ENCODE measurements at places on chromosomes 3 and 15.
A peak's percentile ranks its signal among the peaks of the same experiment; 100 is the strongest.

DNA sequence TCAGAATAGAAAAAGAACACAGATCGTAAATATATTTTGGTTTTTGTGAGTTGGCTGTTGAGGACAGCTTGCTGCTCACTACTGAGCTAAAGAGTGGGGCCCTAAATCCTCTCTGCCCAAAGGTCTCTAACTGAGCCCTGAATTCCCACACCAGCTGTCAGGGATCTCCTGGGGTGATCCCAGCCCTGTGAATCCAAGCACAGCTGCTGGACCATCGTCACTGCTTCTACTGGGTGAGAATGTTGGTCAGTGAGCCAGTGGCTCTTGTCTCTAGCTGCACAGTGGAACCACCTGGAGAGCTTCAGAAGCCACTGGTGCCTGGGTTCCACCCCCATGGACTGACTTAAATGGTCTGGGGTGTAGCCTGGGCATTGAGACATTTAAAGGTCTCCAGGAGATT lies 90.5 kb upstream of the IL12A start:
- no peak overlapping the region for H3K4me3 ChIP-seq
- H3K27me3 ChIP-seq, result peaks cover 48% of the 10 kb centered on the region
- H3K27ac ChIP-seq, result no peak overlapping the region
- no peak for DNase-seq
- H3K4me1 ChIP-seq, result no peaks in the 10 kb centered on the region
- H3K36me3 ChIP-seq, result no peaks in the 10 kb centered on the region

DNA sequence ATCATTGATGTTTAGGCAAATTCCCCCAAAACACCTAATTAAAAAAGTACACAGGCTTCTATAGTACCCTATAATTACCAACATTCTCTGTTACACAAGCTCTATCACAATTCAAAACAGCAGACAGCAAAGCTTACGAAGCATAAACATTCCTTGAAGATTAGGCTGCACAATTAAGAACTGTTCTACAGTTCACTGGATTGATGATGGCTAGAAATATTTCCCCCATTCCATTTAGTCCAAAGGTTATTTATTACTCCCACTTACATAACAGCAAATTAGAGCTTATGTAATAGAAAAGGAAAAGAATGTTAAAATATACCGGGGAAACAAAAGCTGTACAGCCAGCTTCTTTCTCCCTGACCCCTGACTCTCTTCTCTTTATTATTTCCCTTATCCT lies 49.3 kb downstream of the UACA start:
- no peak overlapping the region for H3K4me3 ChIP-seq
- no peaks in the 10 kb centered on the region for H3K36me3 ChIP-seq
- H3K4me1 ChIP-seq, result peaks cover 5% of the 10 kb centered on the region
- DNase-seq, result no peak
- H3K27me3 ChIP-seq, result peaks cover 15% of the 10 kb centered on the region

DNA sequence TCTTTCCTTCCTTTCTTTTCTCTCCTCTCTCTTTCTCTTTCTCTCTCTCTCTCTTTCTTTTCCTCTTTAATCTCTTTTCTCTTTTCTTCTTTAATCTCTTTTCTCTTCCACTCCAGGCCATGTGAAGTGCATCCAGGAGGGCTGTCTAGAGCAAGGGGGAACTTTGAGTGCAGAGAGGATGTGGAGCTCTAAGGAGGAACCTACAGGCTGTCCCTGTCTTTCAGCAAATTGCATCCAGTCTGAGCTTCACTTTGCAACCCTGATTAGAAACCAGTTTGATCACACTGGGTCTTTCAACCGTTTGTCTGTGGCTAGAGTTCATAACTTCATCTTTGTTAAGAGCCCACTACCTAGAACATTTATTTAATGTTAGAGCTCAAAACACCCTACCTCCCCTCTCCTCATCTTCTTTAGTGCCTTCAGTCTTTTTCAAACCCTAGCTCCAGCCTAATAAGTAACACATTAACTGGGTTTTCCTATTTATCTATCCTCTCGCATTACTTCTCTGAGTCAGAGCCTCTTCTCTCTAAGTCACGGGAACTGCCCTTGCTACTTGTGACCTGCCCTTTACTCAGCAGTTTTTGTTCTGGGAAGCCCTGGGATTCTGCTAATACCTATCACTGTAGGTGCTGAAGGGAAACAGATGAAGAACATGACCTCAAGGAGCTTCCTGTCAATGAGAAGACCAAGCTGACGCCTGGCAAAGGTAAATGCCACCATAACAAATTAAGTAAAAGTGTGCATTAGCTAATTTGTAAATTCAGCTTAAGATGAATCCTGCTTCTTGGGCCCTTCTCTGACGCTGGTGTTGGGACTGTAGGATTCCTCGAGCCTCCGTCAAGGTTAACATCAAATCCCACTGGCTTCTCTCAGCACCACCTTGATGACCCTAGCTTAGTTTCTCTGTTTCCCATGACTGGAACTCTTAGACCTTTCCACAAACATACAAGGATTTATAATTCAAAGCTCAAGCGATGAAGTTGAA lies at the start of gene GCNT3:
Gene GCNT3, plus strand, starts transcription at position 508 of the 985 bp plus-strand sequence. CDS start 6,456 bp downstream, outside the sequence.
- no peak within 1 kb of the TSS for H3K27ac ChIP-seq
- peaks cover 39% of the 10 kb centered on the region for H3K27me3 ChIP-seq
- H3K4me3 ChIP-seq, result no peak within 1 kb of the TSS
- peaks cover 3% of the 10 kb centered on the region for H3K36me3 ChIP-seq
- no peak for DNase-seq

- peaks cover 9% of the 10 kb centered on the region for H3K27me3 ChIP-seq
- H3K4me3 ChIP-seq, result no peak overlapping the region
- no peak overlapping the region for H3K27ac ChIP-seq
- DNase-seq, result no peak
Measured at GRCh38 chr15:38225381-38225780, 27.3 kb upstream of the SPRED1 start.

- H3K36me3 ChIP-seq, result no peaks in the 10 kb centered on the region
- H3K4me3 ChIP-seq, result no peak overlapping the region
- H3K4me1 ChIP-seq, result no peaks in the 10 kb centered on the region
- H3K27ac ChIP-seq, result no peak overlapping the region
Measured at GRCh38 chr3:25888892-25889524, 99.1 kb downstream of the OXSM start.

- H3K36me3 ChIP-seq, result peaks cover 1% of the 10 kb centered on the region
- no peak within 1 kb of the TSS for H3K27ac ChIP-seq
- peaks cover 76% of the 10 kb centered on the region for H3K27me3 ChIP-seq
- peaks cover 4% of the 10 kb centered on the region for H3K4me1 ChIP-seq
Measured at GRCh38 chr15:81133782-81134461, at the start of gene CFAP161. Gene CFAP161 (plus strand): TSS chr15:81134270. CDS start chr15:81134330, 60 bp downstream.

GRCh38 chr3:133756716-133757694 lies 10.8 kb downstream of the TF start:
- no peak overlapping the region for H3K4me3 ChIP-seq
- no peak for DNase-seq
- H3K36me3 ChIP-seq, result no peaks in the 10 kb centered on the region
- no peak overlapping the region for H3K27ac ChIP-seq

GRCh38 chr3:9168241-9168741 lies 81.2 kb downstream of the SRGAP3 start:
- H3K36me3 ChIP-seq, result no peaks in the 10 kb centered on the region
- peak; percentile 87 for DNase-seq
- peaks cover 9% of the 10 kb centered on the region for H3K27me3 ChIP-seq
- no peak overlapping the region for H3K4me3 ChIP-seq
- peaks cover 4% of the 10 kb centered on the region for H3K4me1 ChIP-seq
- peak overlapping the region; percentile 73 for H3K27ac ChIP-seq

- H3K27me3 ChIP-seq, result no peaks in the 10 kb centered on the region
- no peak for DNase-seq
- no peak overlapping the region for H3K27ac ChIP-seq
- no peak overlapping the region for H3K4me3 ChIP-seq
- no peaks in the 10 kb centered on the region for H3K4me1 ChIP-seq
- H3K36me3 ChIP-seq, result no peaks in the 10 kb centered on the region
Measured at GRCh38 chr3:157335233-157336076, 101.2 kb upstream of the PTX3 start.

DNA sequence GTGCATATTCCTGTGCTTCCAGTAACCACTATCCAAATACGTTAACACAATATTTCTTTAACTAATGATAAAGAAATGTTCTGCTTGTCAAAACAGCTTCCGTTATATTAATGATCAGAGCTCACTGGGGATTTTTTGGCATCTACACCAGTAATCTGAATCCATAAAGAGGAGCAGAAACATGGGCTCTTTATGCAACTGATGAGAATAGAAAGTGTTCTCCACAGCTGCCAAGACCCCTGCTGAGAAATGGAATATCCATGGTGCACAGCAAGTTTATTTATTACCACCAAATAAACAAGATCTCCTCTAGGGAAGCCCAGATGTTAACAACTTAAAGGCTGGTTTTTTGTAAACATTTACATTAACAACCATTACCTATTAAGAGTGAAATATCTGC lies 54.5 kb downstream of the ALDH1A2 start:
- H3K4me3 ChIP-seq, result no peak overlapping the region
- H3K27ac ChIP-seq, result no peak overlapping the region
- H3K27me3 ChIP-seq, result peaks cover 40% of the 10 kb centered on the region
- no peaks in the 10 kb centered on the region for H3K4me1 ChIP-seq

GRCh38 chr15:51647128-51647562 lies 24.6 kb upstream of the DMXL2 start:
- DNase-seq, result no peak
- H3K4me3 ChIP-seq, result no peak overlapping the region
- no peak overlapping the region for H3K27ac ChIP-seq
- H3K4me1 ChIP-seq, result peaks cover 4% of the 10 kb centered on the region

DNA sequence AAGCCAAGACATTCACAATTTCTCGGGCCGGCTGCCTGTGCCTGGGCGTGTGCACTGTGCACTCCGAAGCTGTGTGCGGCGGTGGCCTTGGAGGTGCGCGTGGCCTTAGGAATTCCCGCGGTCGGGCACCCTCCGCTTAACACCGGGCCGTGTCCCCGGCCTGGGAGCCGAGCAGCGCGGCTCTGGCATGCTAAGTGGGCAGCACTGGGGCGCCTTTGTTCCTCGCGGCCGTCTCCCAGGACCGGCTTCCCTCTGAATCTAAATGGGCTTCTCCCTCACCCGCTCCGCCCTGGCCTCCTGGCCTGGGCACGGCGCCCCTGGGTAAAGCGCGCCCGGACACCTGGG lies 498 bp upstream of the ARNT2 start:
- H3K36me3 ChIP-seq, result no peaks in the 10 kb centered on the region
- H3K27ac ChIP-seq, result no peak overlapping the region
- peaks cover 4% of the 10 kb centered on the region for H3K4me1 ChIP-seq
- H3K4me3 ChIP-seq, result no peak overlapping the region
- H3K27me3 ChIP-seq, result peaks cover 67% of the 10 kb centered on the region

- DNase-seq, result peak; percentile 88
- H3K4me3 ChIP-seq, result peak overlapping the region; percentile 76
- peak overlapping the region; percentile 91 for H3K27ac ChIP-seq
- no peaks in the 10 kb centered on the region for H3K36me3 ChIP-seq
- no peaks in the 10 kb centered on the region for H3K27me3 ChIP-seq
Measured at GRCh38 chr15:51982013-51982769, 10.6 kb upstream of the LEO1 start.

DNA sequence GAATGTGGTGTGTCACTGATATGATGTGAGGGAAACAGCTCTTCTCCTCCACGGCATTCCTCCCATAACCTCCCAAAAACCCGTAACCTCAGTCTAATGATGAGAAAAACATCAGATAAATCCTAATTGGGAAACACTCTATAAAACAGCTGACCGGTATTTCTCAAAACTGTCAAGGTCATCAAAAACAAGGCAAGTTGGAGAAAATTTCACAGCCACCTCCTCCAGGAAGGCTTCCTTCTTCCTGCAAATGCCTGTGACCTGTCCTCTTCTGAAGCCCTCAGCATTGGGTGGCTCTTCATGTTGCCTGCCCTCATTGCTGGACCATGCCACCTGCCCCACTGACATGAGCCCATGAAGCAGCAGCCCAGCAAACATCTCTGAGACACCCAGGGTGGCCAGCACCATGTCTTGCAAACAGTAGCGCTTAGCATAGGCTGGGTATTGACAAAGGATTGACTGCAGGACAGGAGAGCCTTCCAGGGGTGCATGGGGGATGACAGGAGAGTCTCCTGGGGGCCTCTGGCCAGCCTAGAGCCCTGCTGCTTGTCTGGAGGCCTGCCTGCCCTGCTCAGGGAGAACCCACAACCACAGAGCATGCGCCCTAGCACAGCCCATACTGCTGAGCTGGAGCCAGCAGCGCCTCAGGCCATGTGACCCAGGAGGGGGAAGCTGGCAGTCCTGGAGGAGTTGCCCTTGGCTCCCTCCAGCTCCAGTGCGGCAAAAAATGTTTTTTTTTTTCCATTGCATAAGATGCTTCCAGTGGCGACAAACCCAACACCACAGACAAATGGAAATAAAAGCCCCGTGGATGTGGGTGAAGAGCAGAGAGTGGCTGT lies 49.7 kb downstream of the XXYLT1 start:
- H3K4me1 ChIP-seq, result no peaks in the 10 kb centered on the region
- no peak overlapping the region for H3K4me3 ChIP-seq
- DNase-seq, result peak; percentile 25
- H3K27ac ChIP-seq, result no peak overlapping the region

DNA sequence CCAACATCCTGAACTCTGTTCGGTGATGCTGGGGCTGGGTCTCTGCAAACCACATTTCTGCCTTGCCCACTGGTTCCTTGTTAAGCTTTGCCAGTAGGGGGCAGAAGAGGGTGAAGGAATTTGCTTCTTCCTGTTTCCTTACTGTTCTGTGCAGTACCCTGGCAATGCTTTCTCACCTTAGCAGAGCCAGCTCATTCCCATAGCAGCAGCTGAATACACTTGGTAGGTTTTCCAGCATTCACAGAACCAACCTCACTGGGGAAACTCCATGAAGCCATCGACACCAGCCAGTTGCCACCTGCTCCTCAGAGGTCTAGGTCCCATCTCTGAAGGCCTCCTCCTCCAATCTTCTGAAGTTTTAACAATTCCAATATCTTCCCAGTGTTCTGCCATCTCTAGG lies 308.4 kb downstream of the PDCD6IP start:
- no peak overlapping the region for H3K27ac ChIP-seq
- no peaks in the 10 kb centered on the region for H3K4me1 ChIP-seq
- no peak overlapping the region for H3K4me3 ChIP-seq

DNA sequence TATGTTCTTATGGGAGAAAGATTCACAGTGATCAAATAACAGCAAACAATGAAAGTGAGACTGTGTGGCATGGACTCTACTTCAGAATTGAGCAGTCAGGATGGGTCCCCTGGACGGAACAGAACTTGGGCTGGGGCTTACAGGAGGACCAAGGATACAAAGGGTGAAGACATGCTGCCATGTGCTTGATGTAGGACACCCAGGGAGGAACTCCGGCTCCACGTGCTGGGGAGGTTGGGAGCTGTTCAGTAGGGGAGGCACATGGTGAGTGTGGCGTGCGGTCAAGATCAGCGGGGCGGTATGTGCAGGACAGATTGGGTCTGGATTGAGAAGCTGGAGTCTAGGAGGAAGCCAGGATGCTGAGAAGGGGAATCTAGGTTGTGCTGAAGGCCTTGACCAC lies 32.6 kb downstream of the PPCDC start:
- H3K36me3 ChIP-seq, result peaks cover 14% of the 10 kb centered on the region
- no peaks in the 10 kb centered on the region for H3K27me3 ChIP-seq

- DNase-seq, result no peak
- peak overlapping the region; percentile 22 for H3K27ac ChIP-seq
- peaks cover 17% of the 10 kb centered on the region for H3K36me3 ChIP-seq
- H3K27me3 ChIP-seq, result no peaks in the 10 kb centered on the region
Measured at GRCh38 chr15:71997691-71998090, 120.3 kb downstream of the MYO9A start.

DNA sequence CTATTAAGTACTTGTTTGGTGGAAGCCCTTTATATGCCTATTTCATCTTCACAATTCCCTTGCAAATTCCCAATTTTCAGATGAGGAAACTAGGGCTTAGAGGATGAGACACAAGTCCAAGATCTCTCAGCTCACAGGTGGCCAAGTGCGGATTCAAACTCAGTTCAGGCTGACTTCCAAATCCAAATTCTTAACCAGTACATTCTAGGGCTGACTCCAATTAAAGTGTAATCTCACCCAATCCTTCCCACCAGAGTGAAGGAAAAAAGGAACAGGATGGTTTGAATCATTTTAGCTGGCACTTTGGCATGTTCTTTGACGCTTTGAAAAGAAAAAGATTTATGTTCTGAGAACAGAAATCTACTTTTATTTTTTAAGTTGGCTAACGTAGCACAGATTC lies 12.7 kb downstream of the ARHGEF3 start:
- no peak for DNase-seq
- peak overlapping the region; percentile 64 for H3K4me3 ChIP-seq
- peaks cover 35% of the 10 kb centered on the region for H3K36me3 ChIP-seq
- H3K27me3 ChIP-seq, result no peaks in the 10 kb centered on the region
